ENCODE measurements at places on chromosomes 13 and 19.

GRCh38 chr19:34259367-34260095 is 5.2 kb downstream of the GARRE1 start:
- DNase-seq: no peak

- no peak for DNase-seq
Measured at GRCh38 chr13:75745387-75745786, 109.3 kb downstream of the LMO7 start.

GRCh38 chr19:6058518-6059201 is 51.6 kb downstream of the RFX2 start:
- no peak for DNase-seq

GRCh38 chr13:41722684-41723535 is 238.0 kb downstream of the VWA8 start:
- no peak for DNase-seq

GRCh38 chr19:48741129-48741999 is 954 bp upstream of the RASIP1 start:
- no peak for DNase-seq

- DNase-seq: no peak
Measured at GRCh38 chr19:31890230-31890629, 455.2 kb upstream of the ZNF507 start.

DNA sequence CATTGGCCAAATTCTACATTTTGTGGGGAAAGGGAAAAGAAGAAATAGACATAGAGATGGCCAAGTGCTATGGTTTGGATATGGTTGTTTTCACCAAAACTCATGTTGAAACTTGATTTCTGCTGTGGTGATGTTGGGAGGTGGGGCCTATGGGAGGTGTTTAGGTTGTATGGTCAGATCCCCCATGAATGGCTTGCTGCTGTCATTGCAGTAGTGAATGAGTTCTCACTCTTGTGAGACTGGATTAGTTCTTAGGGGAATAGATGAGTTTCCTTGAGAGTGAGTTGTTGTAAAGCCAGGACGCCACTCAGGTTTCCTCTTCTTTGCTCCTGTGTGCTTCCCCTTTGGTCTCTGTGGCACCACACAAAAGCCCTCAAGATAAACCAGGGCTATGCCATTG is 242.6 kb upstream of the RFC3 start:
- DNase-seq: no peak

GRCh38 chr13:45162194-45162593 is 38.7 kb downstream of the KCTD4 start:
- no peak for DNase-seq

DNA sequence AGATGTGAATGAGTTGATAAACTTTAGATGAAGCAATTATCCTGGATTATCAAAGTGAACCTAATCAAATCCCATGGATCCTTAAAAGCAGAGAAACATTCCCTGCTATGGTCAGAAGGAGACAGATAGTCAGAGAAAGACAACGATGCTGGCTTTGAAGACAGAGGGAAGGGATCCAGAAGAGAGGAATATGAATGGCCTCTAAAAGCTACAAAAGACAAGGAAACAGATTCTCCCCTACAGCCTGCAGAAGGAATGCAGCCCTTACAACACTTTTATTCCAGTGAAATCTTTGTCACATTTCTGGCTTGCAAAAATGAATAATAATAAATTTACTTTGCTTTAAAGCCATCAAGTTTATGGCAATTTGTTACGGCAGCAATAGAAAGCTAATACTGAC is 1164.2 kb downstream of the PCDH17 start:
- DNase-seq: no peak

- DNase-seq: no peak
Measured at GRCh38 chr13:28316129-28316528, 177.8 kb downstream of the PAN3 start.

DNA sequence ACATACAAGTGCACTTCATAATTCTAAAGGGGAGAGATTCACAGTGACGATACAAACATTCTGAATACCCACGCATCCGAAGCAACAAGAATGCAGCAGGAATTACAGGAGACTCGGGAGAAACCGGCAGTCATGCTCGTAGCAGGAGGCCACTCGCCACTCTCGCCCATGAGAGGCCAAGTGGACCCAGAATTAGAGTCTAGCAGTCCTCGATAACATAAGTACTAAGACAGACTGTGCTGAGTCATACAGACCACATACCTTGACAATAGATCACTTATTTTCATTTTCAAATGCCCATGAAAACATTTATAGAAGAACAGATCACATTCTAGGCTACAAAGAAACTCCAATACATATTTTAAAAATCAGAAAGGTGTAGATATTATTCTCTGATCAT is 299.1 kb upstream of the TSHZ3 start:
- no peak for DNase-seq

DNA sequence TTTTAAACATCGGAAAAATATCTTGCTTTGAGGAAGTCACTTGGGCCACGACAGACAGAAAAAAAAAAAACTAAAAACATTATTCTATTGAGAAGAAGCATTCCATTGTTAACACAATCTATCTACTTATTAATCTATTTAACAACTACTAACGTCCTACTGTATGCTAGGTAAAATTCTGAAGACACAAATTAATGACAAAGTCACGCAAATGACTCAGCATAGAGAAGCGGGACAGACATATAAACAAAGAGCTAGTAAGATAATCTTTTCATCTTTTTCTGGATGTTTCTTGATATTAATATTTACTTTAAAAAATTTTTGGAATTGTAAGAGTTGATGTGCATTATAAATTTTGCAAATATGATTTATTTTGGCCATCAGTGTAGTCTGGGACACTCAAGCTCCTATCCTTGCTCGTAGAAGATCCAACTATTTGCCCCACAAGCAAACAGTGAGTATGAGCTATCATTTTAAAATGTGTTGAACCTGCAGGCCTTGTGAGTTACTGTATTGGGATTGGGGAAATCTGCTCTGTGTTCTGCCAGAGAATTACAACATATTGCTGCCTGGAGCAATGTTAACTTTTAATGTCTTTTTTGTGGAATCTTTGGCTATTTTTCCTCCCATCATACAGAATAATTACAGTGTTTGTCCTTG is 109.1 kb downstream of the PCDH9 start:
- DNase-seq: no peak

GRCh38 chr13:26445092-26445491 is 112.4 kb upstream of the WASF3 start:
- DNase-seq: no peak

- no peak for DNase-seq
Measured at GRCh38 chr13:98253526-98253925, 76.5 kb upstream of the RNF113B start.

DNA sequence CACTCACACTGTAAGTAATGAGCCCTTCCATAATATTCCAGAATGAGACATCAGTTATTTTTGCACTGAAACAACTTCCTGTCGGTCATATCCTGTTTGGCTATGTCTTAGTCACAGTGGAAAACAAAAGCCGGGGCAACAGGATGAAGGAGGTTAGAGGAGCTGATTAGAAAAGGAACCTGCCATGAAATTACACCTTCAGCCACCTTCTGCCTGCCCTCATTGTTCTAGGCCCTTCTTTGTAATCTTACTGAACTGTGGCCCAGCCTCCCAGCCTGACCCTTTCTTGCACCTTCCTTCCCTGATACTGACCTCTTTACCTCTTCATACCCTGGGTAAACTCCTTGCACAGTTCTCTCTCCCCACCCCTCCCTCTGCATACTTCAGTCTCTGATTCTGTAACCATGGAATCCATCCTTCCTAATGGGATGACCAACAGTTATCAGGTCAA is 67.3 kb downstream of the DOCK9 start:
- DNase-seq: peak; percentile 71

GRCh38 chr13:26183416-26183815 is 38.7 kb downstream of the RNF6 start:
- DNase-seq: no peak

GRCh38 chr13:34165158-34165557 is 347.2 kb downstream of the RFC3 start:
- DNase-seq: no peak

- DNase-seq: no peak
Measured at GRCh38 chr13:62418376-62418775, 1002.7 kb upstream of the PCDH20 start.

GRCh38 chr13:98664510-98664909 is 87.6 kb upstream of the STK24 start:
- no peak for DNase-seq
